ENCODE measurements at places on chromosomes 4 and X. TPM values are rescaled to one million over a fixed set of nuclear protein-coding genes. Genes with fewer than 3 reads are reported as not detected.
A peak's percentile ranks its signal among the peaks of the same experiment; 100 is the strongest.

GRCh38 chrX:18537068-18537467, 111.7 kb downstream of the CDKL5 start:
- DNase-seq: no peak

DNA sequence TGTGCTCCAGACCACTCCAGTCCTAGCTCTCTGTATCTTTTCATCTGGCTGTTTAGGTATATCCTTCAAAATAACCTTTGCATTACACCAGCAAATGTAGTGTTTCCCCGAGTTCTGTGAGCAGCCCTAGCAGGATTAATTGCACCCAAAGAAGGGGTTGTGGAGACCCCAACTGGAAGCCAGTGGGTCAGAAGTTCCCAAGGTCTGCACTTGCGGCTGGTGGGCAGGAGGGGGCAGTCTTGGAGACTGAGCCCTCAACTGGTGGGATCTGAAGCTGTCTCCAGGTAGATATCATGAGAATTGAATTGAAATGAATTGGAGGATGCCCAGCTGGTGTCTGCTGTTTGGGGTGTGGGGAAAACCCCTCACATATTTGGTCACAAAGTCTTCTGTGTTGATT, 1485.3 kb upstream of the TENM3 start:
- no peak for DNase-seq

- no peak for DNase-seq
Measured at GRCh38 chr4:78770091-78770642, 6.0 kb upstream of the BMP2K start.

- DNase-seq: no peak
Measured at GRCh38 chrX:107675823-107676555, 47.7 kb downstream of the PRPS1 start.

GRCh38 chr4:130608121-130608520, 1512.2 kb downstream of the C4orf33 start:
- no peak for DNase-seq

GRCh38 chr4:146975527-146975926, 29.9 kb upstream of the TTC29 start:
- DNase-seq: no peak

DNA sequence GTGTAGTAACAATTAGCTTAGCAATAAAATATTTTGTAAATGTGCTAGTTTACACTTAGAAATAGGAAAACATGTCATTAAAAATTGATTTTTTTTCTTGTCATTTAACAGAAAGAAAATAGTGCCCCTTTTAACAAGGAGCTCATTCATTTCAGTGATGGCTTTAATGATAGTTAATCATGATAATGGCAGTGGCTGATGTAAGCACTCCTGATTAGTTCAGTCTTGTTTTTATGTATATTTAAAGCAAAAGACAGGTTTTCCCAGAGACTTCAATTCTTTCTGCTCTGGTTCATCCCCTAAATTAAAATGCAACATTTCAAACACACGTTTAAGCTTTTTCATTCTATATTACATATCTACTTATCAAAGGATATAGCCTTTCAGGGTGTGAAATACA, 1039.5 kb upstream of the PCDH7 start:
- DNase-seq: no peak

GRCh38 chr4:7829652-7830580, 109.7 kb downstream of the AFAP1 start:
- DNase-seq: no peak

DNA sequence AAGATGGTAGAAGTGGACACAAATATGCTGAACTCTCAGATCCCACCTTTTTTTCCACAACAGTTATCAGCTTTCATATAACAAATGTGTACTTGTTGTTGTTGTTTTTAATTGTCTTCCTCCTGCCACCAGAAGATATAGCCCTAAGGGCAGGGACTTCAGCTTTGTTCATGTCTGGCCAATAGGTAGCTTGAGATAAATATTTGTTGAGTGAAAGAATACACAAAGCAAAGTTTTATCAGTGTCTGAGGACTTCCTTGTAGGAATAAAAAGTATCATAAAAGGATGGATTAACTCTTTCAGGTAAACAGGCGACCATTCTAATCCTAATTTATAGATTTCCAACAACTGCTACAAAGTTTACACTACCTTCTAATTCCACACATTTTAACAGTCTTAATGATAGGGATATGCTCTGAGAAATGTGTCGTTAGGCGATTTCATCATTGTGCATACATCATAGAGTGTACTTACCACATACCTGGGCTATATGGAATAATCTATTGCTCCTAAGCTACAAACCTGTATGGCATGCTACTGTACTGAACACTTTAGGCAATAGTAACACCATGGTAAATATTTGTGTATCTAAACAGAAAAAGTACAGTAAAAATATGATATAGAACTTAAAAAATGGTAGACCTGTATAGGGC, 186.1 kb downstream of the ATOH1 start:
- DNase-seq: no peak

DNA sequence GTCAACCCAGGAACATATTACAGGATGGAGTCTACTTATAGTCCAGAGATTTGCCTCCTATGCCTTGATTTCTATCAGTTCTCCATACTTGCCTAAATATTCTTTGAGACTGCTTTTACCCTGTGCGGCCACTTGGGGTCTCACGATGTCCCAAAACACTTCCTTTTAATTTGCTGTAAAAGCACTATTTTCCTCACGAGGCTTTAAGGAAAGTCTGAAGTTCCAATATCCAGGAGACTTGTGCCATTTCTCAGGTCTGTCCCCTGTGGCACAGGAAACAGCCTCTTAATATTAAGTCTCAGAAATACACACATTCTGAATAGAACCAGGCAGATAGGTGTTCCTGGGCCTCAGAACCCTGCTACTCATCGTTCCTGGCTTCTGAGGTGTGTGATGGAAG, 142.9 kb downstream of the TMEM164 start:
- DNase-seq: no peak

- no peak for DNase-seq
Measured at GRCh38 chr4:10740891-10741620, 56.5 kb upstream of the CLNK start.

DNA sequence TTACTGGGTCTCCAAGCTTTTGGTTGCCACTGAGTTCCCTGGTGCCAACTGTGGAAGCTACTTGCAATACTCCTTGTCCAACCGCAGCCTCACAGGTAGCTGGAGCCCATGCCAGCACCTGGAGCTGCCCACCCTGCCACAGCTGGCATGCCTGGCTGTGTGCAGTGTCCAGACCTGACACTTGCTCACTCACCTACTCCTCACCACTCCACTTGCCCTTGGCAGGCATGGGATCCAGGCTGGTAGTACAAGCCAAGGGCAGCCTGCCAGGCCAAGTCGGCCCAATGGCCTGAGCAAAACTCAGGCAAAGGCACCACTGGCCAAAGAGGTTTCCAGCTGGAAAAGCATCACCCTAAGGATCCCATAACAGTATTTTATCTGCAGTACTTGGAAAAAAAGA, 246.3 kb downstream of the PDGFC start:
- DNase-seq: no peak

DNA sequence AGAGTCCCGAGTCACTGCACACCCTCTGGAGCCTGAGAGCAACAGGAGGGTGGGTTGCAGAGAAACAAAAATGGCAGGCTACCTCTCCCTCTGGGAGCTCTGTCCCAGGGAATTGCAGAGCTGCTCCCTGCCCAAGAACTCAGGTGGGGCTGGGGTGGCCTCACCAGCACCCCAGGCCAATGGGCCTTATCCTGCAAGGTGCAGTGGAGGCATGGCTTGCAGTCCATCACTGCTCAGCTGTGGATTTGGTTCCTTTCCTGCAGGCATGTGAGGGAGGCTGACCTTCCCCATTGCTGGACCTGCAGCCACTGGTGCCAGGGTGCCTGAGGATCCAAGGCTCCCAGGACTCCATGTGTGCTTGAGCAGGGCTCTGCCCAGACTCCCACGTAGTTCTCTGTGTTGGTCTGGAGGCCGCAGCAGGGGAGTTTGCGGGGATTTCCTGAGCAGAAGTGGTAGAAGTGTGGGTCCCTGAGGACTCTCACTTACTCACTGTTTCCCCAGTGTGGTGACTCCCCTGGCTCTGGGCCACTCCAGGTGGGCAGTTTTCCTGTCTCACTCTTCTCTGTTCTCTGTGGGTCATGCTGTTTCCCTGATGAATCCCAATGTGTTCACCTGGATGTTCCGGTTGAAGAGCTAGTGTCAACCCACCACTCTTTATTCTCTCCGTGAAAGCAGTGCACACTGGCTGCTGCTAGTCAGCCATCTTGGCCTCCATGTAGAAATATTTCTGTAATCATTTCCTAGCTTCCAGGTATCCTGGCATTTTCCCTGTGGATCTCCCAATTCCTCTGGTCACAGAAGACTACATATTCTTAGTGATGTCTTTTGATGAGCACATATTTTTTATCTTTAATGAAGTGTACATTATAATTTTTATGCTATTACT, 82.3 kb downstream of the ARHGAP24 start:
- DNase-seq: no peak

GRCh38 chr4:174828845-174829701, at the start of gene GLRA3:
Gene GLRA3, minus strand, starts transcription at chr4:174829247. Its CDS starts 436 bp downstream, at chr4:174828811.
- peak; percentile 67 for DNase-seq

GRCh38 chr4:94595880-94596483, 144.2 kb downstream of the PDLIM5 start:
- DNase-seq: peak; percentile 19

DNA sequence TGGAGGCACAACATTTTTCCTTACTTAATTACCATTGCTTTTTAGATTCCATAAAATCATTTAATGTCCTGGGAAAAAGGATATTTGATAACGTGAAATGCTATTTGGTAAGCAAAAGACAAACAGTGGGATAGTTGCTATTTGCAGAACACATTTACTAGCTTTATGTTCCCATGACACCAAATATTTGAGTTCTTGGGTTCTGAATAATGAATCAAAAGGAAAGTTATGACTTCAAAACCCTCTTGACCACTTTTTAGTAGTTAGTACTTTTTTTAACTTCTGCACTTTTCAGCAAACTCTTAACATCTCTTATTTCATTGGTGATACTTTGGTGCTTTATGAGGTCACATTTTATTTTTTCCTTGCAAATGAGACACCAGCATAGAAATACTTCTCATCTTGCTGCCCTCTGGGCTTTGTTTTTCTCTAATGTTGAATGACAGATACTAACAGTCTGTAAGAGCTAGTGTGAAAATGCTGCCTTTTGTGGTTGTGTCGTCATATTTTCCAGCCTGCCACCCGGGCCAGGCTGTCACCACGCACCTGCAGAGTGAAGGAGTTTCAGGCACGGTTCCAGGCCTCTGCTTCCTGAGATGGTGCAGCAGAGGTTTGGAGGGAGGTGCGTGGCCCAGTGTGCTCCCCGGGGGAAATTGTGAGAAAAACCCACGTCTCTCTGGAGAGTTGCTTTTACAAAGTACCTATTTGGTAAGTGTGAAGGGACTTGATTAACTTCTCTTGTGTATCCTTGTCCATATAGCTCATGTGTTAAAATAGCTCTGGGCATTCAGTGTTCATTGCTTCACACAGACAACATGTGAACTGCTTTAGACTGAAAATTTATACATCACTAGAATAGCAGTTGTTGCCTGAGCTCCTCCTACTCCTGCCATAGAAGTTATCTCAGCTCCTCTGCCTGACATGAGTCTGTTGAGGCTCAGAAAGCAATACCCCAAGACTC, 34.7 kb downstream of the MSL3 start:
- DNase-seq: no peak

DNA sequence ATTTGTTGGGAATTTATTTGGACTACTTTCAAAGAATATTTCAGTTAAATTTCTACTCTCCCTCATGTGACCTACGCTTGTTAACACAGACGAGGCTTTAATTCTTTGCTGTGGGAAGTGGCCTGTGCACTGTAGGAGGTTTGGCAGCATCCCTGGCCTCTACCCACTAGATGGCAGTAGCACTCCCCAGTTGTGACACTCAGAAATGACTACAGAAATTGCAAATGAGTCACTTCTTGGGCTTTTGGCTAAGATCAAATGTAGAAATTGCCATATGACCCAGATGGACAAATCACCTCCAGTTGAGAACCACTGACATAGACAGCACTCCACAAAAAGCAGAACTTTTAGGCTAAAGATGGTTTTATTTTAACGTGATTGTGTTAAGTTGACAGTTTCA, 22.1 kb downstream of the PIR start:
- DNase-seq: peak; percentile 66

DNA sequence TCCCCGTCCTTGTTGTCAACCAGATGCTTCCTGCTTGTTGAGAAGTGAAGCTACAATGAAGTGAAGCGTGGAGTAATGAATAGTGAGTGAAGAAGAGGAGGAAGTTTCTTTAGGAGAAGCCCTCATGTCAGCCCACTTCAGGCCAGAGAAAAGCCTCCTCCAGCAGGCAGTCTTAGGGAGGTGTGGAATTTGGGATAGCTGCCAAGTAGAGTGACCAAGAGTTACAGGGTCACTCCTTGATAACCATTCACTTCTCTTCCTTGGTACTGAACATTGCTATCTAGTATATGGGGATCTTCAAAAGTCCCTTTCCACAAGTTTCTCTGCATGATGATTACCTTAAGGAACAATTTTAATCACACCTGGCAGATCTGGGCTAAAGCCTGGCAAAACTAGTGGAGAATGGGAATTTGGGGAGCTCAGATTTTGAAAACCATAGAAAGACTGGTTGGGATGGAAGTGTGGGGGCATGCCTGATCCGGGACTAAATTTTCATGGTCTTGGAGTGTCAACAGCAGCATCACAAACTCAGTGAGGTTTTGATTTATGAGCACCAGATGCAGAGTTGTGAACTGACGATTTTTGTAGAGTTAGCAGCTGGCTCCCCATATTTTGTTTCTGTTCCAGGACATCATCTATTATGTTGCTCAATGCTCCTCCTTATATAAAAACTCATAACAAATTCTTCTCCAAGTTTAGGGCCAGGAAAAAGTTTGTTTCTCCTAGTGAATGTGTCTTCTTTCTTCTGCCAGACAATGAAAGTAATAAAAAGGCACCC, 53.1 kb downstream of the IGSF1 start:
- no peak for DNase-seq

DNA sequence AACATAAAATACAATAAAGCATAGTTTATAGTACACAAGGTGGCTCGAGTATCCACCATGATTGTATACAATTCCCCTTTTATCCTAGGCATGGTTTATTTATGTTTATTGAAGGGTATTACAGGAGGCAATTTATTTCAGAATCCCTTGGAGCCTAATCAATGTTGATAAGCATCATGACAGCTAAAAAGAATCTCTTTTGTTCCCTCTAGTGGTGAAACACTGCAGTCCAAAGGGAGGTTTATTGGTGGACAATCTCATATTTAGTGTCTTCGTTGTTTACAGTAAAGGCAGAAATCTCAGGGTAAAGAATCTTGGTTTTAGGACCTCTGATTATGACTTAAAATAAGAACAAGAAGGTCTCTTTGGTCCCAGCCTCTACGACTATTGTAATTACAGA, 1712.5 kb downstream of the C4orf33 start:
- peak; percentile 2 for DNase-seq

GRCh38 chr4:168741281-168742173, 244.7 kb downstream of the PALLD start:
- no peak for DNase-seq

DNA sequence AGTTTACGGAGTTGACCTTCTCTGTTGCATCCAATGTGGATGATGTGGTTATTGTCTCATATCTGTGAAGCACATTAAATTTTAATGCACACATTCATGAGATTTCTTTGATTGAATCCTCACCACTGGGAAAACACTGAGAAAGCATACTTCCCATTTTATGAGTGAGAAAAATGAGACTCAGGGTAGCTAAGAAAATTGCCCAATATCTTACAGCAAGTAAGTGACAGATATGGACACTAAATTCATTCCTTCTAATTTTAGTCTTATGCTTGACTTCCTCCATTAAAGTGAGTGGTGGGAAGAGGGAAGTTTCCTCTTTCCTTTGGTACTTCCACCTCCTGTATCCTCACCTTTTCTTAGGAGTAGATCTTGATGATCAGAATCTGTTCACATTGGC, 504.8 kb upstream of the BOD1L1 start:
- no peak for DNase-seq

GRCh38 chr4:107834241-107834794, 9.6 kb downstream of the SGMS2 start:
- no peak for DNase-seq

Gene ANAPC10
- 47.4 TPM for total RNA-seq

Gene TRPC3
- not detected for total RNA-seq

Gene GATA1
- not detected for total RNA-seq

Data from Caki2 (cell line).